Activated naive CD4-positive, alpha-beta T cell (primary cell): ENCODE measurements at places on chromosomes 7 and 10.

GRCh38 chr7:22397981-22398380, 41.0 kb upstream of the RAPGEF5 start:
- no peak for DNase-seq

DNA sequence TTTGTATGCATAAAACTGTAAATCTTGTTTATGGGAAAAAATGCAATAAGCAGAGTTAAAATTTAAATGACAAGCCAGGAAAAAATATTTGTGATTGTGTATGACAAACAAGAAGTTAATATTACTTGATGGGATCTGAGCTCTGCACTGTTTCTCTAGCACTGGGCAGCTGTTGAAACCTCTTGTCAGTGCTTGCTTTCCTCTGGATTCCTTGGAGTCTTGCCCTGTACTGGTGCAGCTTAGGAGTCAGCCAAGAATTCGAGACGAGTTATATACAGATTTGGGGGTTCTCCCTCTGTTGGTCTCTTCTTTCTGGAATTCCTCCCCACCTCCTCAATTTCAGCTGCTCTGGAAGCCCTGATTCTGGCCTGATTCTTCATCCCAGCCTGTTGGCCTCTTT, 24.3 kb upstream of the OPN4 start:
- no peak for DNase-seq

- DNase-seq = no peak
Measured at GRCh38 chr10:69335063-69335587, 56.8 kb downstream of the HK1 start.

- no peak for DNase-seq
Measured at GRCh38 chr10:131795761-131796160, 105.0 kb upstream of the PPP2R2D start.

- no peak for DNase-seq
Measured at GRCh38 chr10:1572519-1573333, 164.6 kb downstream of the ADARB2 start.

DNA sequence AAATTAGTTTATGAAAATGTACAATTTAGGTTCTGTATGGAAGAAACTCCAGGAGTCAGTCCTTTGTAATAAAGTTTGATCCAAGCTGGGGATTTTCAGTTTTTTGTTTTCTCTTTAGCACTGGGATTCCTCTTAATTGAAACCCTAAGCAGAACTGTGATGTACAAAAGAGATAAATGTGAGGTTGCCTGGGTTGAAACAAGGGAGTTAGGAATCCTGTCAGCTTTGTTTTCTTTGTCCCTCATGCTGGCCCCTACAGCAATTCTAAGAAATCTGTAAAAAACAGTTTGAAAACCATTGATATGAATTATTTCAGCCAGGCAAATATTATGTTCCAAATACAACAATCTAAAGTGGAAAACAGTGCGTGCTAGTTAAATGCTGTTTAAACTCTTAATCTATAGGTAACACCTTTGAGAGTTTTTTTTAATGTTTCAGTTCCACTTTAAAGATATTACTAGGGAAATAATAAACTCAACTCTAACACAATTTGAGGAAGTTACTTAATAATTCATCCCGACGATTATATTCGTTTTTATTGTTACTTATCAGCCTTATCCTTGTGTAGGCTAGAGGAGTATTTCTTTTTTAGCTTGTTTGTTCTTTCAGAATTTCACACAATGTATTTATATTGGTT, 65.3 kb downstream of the SGCE start:
- DNase-seq = no peak

DNA sequence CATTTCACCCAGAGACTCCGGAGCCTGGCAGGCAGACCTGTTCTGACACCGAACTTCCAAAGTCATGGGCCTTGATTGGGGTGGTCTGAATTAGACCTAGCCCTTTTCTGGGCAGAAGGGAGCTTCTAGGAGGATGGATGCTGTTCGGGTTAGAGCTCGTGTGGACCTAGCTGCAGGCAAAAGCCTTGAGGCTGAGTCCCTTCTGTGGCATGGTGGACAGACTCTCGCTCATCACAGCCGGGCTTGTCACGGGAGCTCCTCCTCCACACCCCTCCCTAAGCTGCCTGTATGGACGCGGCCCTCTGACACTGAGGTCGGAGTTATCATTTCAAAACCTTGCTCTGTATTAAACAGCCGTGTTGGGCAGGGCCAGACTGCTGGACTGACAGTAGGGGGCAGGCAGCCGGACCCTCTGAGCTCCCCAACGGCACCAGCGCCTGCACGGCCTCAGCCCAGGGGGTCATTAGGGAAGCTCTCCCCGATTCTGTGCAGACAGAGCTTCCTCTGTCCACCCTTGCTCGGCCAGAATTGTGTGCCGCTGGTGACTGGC, 2.2 kb downstream of the IRF5 start:
- no peak for DNase-seq

DNA sequence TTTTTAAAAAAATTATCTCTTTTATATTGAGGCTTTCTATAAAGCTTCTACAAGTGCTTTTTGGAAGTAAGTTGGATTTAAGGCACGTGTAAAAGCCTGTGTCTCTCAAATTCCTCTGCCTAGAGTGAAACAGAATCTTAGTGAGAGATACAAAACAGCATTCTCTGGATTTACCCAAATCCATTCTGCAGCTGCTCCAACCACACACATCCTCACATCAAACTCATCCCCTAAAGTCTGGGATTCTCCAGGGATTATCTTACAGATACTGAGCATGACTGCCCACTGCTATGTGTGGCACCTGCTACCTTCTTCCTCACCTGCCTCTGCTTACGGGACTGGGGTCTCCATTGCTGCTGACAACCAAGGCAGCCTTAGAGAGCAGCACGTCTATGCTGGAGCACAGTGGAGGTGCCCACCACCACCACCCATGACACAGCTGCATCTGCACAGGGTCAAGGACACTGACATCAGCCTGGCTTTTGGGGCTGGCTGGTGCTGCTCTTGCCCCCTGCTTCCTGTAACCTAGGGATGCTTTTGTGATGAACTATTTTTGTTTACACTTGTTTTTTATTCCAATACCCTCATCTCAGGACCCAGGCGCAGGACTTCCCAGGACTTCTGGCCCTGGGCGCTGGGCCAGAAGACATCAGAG, 139.2 kb upstream of the NAMPT start:
- DNase-seq = no peak

GRCh38 chr10:73506491-73506890, 10.7 kb upstream of the PPP3CB start:
- DNase-seq = no peak

DNA sequence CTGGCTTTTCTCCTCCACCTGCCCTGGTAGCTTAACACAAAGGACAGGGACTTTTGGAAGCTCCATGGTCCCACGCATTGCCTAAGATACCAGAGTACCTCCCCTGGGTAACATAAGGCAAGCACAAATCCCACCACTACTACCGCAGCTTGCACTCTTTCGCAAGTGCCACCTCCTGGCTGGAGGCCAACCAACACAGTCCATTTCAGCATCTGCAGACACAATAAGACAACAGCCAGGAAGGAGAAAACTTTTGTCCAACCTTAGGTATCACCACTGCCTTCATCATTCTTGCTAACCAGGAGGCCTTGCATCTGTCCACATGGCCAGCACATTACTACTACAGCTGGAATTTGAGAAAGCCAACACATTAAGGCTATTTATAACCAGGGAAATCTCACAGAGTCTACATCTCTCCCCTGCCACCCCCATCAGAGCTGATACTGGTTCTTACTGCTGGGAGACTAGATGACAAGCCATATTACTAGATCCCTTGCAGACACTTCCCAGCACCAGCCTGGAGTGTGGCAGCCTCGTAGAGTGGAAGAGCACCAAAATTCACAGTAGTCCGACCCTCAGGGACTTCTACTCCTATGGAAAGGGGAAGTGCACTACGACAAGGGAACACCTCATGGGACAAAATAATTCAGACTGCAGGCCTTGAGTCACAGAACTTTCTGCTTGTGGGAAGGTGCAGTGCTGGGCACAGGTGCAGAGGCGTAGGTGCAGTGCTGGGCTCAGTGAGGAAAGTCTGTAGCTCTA, 39.8 kb upstream of the CDK13 start:
- no peak for DNase-seq

DNA sequence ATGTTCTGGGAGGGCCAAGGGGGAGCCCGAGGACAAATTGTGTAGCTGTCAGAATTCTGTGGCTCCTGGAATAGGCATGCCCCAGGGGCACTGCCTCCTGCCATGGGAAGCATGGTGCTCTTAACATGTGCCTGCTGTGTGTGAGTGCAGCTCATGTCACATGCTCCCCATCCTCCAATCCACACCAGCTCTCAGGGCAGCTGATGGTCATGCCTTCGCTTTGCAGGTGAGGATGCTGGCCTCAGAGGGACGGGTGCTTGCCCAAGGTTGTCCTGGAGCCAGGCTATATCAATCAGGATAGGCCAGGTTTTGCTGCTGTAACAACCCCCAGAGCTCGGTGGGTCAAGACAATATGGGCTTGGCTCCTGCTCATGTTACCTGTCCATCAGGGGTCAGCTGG, 303.4 kb downstream of the RPS24 start:
- no peak for DNase-seq

DNA sequence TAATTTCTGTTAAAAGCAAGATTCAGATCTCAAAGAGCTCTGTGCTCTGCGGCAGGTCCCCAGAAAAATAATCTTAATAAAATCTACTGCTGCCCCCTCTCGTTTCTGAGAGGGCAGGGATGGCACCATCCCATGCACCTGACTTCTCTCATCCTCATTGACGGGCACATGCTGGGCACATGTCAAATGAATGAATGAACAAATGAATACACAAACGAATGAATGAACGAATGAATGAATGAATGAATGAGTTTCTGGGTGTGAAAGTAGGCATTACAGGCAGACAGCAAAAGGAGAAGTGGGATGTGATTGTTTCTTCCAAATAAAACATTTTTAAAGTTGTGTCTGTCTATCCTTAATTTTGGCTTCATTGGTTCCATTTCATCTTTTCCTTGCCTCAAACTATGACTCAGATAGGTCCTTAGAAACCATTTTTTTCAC, 398.1 kb upstream of the PRKCQ start:
- DNase-seq = no peak

- DNase-seq = no peak
Measured at GRCh38 chr10:100024748-100025147, 15.0 kb upstream of the DNMBP start.

- DNase-seq = no peak
Measured at GRCh38 chr10:2885288-2886278, 181.8 kb upstream of the PFKP start.
